Right ventricle myocardium superior (tissue), 1 donor: ENCODE measurements at places on chromosomes 3 and 15. TPM values are rescaled to one million over a fixed set of nuclear protein-coding genes. Genes with fewer than 3 reads are reported as not detected.

DNA sequence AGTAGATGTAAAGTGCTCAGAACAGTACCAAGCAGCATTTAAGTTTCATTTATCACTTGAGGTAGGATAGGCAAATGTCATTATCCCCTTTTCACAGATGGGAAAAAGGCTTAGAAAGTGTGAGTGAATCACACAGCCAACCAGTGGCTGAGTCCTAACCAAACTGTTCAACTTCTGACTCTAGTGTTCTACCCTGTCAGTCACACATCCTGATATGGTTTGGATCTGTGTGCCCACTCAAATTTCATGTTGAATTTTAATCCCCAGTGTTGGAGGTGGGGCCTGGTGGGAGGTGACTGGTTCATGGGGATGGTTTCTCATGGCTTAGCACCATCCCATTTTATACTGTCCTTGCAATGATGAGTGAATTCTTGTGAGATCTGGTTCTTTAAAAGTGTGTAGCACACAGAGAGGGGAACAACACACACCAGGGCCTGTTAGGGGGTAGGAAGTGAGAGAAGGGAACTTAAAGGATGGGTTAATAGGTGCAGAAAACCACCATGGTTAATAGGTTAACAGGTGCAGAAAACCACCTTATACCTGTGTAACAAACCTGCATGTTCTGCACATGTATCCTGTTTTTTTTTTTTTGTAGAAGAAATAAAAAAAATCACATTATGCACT lies 304.7 kb downstream of the SUCLG2 start:
- no peak for DNase-seq

- no peak for DNase-seq
Observed at GRCh38 chr3:196195664-196196265, 15.4 kb downstream of the ZDHHC19 start.

- no peak for DNase-seq
Observed at GRCh38 chr15:41876007-41876406, 17.8 kb downstream of the SPTBN5 start.

DNA sequence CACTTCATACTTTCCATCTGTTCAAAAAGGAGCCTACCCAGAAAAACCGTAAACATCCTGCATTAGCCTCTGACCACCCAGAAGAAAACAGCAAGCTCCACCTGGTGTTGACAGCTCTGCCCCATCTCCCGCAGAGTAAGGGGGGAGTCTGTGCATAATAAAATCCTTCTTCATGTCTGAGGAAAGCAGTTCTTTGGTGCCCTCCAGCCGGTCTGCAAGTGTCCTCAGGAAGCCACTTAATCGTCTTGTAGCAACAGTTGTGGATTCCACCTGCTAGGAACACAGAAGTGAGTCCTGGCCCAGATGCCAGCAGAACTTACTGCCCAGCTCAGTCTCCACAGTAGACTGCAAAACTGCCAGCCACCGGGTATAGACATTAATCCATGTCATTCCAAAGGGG lies 22.5 kb downstream of the RIOX2 start:
- no peak for DNase-seq

- DNase-seq = no peak
Observed at GRCh38 chr3:167740961-167741587, 5.6 kb downstream of the SERPINI1 start.

- peak; percentile 88 for DNase-seq
Observed at GRCh38 chr15:29822100-29822683, at the start of gene TJP1. Gene TJP1, minus strand, starts transcription at chr15:29822468. Its CDS starts 440 bp downstream, at chr15:29822028.

DNA sequence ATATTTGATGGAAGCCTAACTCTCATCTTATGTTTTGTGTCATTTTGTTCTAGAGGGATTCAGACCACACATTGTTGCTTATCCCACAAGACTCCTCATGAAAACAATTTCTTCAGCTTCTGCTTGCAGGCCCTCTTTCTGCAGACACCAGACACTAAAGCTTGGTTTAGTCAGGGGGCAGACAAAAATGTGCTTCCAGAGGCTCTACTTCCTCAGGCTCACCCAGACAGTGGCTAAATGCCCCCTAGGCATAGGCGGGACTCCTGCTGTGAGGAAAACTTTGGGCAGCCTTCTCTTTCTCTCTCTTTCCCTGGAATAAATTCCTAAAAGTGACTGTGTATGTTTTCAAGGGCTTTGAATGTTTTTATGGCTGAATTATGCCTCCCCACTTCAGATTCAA lies 435.4 kb upstream of the ATP11B start:
- DNase-seq = no peak

DNA sequence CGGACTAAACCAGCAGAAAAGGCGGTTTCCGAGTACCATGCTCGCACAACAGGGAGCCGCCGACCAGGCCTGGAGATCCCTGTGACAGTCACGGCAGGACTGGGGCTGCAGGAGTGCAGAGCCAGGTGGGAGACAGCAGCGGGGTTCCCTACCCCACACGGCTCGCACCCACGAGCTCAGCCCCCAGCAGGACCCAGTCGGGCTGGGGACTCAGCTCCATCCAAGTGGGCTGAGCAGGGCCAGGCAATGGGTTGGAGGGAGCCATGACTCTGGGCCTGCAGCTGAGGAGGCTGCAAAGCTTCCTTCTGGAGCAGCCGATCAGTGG lies 15.8 kb downstream of the XXYLT1 start:
- DNase-seq = no peak

The ADAMTS9 gene
- total RNA-seq = 15.4 TPM

The PCOLCE2 gene
- 52.7 TPM for total RNA-seq

- DNase-seq = no peak
Observed at GRCh38 chr15:69615736-69616135, 163.1 kb downstream of the RPLP1 start.

DNA sequence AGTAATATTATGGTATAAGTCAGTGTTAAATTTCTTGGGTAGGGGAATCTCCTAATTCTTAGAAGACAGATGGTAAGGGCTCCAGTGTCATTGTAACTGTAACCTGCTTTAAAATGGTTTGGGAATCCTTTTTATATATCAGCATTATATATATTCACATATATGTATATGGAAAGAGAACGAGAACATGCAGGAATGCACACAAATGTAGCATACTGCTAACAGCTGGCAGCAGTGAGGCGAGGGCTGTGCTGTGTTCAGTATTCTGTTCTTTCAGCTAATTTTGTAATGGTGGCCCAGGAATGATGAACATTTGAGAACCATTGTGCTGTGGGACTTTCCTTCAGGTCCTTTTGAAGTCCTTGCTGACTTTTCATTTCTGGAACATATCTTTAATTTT lies 60.8 kb downstream of the EEFSEC start:
- DNase-seq = no peak

The HGD gene
- not detected for total RNA-seq

GRCh38 chr15:26177816-26178215 lies 314.7 kb upstream of the ATP10A start:
- no peak for DNase-seq

DNA sequence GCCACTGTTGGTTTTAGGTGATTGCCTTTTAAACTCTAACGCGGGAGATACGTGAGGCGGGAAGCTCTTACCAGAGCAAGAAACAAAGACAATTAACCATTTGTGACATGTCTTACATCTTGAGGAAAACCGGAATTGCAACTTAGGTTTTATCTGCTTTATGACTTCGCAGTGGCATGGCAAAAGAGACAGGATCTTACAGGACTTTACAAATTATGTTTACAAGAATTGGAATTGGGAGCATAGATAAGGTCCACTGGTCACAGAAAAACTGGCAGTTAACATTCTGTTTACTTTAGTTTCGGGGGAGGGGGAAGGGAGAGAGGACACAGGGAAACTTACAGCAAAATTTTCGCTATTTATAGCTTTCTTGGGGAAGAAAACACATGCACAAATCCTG lies 1119.6 kb downstream of the ZPLD1 start:
- no peak for DNase-seq

DNA sequence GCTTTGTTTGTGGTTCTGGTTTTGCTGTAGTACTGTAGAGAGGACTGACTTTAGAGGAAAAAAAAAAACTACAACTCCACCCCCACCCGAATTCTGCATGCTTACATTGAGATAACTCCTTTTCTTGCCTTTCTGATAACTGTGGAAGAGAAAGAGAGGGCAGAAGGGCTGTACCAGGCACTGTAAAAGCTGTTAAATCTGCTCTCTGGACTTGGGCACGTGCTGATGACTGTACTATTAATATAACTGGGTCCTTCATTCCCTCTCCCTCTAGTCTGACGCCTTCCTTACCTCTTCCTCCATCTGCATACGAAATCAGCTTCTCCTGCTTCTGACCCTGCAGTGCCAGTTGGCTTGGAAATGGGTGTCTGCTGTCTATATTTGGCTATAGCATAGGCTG lies 15.0 kb downstream of the MAPKBP1 start:
- no peak for DNase-seq

The SERPINI2 gene
- total RNA-seq = 0.40 TPM

The AADACL2 gene
- total RNA-seq = not detected

GRCh38 chr3:187150599-187150998 lies 11.3 kb upstream of the RPL39L start:
- peak; percentile 53 for DNase-seq

DNA sequence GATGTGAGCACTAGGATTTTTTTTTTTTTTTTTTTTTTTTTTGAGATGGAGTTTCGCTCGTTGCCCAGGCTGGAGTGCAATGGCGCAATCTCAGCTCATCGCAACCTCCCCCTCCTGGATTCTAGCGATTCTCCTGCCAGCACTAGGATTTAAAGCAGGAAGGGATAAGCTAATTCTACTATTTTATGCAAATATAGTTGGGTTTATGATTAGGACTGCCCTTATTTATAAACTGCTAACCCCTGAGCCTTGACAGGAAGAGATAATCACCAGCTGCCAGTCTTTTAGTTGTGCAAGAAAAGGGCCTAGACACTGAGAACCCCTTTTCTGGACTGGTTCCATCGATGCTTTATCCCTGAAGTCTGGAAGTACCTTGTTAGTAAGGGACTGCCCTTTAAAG lies 36.7 kb downstream of the IFT57 start:
- no peak for DNase-seq

GRCh38 chr3:66502981-66503380 lies 2.2 kb upstream of the LRIG1 start:
- DNase-seq = no peak

DNA sequence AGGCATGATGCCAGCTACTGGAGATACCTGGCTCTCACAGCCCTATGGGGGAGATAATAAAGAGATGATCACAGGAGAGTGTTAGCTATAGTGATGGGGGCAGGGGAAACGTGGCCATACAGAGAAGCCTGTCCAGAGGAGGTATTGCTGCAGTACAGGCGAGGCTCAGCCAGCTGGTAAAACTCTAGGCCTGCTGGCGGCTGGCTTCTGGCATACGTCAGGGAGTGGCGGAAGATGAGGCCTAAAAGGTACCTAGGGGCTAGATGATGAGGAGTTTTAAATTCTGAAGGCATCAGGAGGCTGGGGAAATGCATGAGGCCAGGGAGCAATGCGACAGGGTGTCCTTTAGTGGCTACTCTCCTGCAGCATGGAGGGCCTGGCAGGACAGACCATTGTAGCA lies 110.7 kb downstream of the EEFSEC start:
- DNase-seq = no peak

- no peak for DNase-seq
Observed at GRCh38 chr3:52792961-52793695, 1.5 kb upstream of the ITIH3 start.

DNA sequence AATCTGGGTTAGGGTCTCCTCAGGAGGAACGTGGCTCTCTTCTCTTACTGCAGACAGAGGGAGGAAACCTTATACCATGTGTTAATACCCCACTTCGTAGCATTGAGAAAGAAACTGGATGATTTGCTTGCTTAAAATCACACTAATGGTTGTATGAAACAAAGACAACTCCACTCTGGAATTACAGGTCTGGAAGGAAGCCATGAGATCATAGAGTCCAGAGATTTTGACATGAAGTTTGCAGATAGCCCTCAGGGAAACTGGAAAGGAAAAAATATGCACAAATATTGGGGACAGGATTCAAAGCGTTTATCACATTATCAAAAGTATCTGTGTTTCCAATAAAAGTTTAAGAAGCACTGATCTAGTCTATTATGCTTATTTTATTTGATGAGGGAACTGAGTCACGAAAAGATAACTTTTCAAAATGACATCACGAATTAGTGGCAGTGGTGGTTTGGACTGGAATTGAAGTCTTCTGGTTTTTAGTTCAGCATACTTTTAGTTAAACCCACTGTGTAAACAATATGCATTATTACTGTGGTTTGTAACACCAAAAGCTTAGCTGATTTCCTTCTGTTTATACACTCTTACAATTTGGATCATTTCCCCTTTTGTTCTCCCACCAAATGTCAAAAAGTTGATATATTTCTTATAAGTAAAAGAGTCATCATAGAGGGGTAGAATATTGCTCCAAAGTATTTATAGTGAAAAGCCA lies 16.8 kb downstream of the FGF7 start:
- DNase-seq = no peak

The OXSM gene
- 17.7 TPM for total RNA-seq

DNA sequence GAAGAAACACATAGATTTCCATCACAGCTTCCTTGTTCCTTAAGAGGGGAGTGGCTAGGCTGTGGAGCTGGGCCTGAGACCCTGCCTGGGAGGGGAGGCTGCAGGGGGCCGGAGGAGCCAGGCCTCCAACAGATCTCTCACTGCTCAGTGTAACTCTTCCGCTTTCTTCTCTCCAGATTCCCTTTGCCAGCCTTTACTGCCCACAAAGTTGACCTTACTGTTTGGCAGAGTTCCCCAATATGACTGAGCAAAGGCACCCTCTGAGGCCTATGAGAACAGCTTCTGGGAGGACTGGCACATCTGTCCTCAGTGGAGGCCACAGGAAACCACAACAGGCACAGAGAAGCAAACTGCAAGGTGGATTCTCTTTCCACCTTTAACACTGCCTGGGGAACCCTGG lies 38.1 kb downstream of the SLCO2A1 start:
- no peak for DNase-seq

The PCLAF gene
- 0.59 TPM for total RNA-seq

DNA sequence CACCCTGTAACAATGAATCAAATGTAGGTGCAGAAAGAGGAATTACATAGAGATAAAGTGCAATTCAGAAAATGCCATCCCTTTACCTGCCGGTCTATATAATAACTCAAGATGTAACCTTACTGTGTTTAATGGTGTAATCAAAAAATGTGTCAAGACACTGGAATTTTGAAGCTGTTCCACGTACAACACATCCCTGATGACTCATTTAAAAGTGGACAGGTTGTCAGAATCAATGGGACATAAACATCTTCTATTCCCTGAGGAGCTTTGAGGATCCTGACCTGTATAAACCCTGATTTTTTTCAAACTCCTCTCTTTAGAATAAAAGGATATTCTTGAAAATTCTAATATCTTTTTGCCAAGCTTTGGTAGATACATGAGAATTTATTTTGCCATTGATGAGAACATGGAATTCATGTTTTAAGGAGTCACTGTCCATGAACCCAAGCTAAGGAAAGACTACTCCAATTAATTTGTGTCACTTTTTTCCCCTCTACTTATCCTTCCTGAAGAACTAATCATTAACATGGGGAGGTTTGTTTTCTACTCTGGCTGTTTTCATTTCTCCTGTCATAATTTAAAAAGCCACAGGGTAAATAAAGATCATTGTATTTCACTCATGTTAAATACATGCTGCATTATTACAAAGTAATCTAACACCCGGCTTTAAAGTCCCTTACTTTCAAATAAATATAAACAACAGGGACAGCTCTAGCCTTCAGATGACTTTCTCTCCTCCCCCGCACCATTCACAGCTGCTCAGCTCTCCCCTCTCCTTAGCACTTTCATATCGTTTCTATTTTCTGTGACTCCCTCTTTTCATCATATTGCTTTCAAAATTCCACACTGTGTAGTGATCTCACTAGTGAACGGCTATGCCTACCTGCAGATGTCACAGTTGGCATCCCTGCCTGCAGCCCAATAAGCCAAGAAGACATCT lies 138.3 kb downstream of the TAFA4 start:
- no peak for DNase-seq
